Cortex of kidney (tissue), 1 donor: ENCODE measurements at places on chromosomes 7 and 10.

- DNase-seq: no peak
Measured at GRCh38 chr10:89975771-89976170, 274.4 kb downstream of the KIF20B start.

DNA sequence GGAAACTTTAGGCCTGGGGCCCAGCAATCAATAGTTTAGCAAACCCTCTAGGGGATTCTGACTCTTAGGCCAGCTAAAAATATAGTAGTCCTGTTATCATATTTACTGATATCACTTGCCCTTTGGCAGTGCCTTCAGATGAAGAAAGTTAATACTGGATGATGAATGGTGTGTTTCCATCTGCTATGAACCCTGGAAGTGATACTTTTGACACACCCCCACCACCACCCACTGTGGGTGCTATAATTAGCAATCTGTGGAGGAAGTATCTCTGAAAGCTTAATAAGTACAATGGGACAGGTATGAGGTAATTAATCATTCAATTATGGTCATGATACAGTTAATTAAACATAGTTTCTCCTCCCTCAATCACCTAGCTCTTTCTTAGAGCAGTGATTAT lies 90.4 kb upstream of the LRRTM3 start:
- DNase-seq: no peak

DNA sequence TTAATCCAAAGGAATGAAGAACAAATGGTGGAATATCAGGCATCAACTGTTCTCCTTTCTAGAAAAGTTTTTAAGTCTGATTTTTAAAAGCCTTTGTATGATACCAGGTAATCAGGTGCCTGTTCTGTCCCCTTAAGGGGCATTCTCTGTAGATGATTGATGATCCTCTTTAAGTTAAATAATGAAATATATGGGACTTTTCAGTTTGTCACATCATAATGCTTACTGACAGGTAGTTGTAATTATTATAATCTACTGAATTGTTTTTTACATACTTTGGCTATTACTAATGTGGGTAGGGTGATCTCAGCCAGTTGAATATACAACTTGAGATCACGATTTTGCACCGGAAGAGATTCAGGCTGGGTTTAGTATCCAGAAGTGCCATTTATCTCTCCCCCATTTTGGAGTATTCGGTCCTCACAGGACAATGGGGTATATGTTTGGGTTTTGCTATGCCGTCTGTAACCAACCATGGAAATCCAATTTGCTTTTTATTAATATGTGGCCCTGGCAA lies 330.2 kb downstream of the BICC1 start:
- DNase-seq: no peak

DNA sequence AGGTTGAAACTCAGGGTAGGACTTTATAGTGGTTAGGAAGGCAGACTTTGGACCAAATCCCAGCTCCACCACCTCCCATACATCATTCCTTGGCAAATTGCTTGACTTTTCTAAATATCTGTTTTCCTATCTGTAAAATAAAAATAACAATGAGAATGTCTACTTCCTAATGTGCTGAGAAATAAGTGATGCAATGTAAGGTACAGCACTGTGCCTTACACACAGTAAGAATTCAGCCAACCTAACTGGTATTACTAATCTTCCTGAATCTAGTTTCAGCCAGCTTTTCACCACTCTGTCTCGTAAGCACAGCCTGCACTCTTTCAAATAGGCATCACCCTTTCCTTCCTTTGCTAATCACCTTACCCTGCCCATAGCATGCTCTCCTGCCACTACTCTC lies 9.7 kb downstream of the PRLHR start:
- no peak for DNase-seq

DNA sequence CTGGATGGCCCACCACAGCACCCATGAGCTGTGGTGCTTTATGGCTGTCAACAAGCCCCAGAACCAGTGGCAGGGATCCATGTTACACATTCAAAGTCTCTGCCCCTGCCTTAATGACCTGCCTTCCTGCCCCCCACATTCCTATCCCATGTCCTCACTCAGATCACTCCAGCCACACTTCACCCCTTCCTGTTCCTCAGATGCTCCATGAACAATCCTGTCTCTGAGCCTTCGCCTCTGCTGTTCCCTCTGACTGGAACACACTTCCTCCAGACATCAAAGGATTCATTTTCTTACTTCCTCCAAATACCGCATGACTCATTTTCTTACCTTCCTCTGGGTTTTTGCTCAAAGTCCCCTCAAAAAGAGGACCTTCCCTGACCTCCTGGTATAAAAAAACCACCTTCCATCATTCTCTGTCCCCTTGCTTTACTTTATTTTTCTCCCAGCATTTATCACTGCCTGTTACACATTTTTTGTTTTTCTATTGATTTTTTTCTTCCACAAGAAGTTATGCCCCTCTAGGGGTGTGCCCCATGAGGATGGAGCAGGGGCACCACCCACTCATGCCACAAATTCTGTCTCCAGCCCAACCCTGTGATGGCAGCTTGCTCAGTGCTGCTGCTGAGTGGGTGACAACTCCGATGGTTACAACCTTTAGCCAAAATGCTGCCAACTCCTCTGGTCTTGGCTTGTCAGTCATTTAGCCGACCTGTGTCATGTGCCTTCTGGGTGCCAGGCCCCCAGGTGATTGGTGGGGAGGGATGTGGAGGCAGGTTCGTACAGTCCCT lies 18.2 kb downstream of the COL13A1 start:
- no peak for DNase-seq

DNA sequence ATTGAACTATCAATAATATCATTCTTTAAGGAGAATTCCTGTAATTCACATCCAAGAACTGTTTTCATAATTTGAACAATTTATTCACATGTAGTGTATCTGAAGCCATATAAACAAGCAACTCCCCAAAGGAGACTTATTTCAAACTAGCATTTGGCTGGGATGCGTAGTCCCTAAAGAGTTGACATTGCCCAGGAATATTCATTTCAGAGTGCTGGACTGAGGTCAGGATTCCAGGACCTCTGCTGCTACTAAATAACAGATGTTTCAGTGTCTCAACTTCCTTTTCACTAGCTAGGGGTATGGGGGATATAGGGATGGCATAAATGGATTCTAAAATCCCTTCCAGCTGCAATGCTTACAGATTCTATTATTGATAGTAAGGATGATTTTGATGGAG lies 177.0 kb downstream of the TSPAN12 start:
- no peak for DNase-seq

DNA sequence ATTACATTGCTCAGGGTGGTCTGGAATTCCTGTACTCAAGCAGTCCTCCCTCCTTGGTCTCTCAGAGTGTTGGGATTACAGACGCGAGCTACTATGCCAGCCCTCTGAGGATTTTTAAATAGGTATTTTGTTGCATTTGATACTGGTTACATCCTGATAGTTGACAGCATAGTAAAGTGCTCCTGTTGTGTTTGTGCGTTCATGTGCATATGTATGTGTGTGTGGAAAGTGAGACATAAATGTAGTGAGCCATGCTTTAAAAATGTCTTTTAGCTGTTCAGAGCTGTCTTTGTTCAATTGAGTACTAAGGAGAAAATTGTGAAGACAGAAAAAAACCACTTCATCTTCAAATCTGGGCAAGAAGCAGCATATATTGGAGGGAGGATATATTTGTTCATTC lies 27.8 kb downstream of the ZNRF2 start:
- no peak for DNase-seq

DNA sequence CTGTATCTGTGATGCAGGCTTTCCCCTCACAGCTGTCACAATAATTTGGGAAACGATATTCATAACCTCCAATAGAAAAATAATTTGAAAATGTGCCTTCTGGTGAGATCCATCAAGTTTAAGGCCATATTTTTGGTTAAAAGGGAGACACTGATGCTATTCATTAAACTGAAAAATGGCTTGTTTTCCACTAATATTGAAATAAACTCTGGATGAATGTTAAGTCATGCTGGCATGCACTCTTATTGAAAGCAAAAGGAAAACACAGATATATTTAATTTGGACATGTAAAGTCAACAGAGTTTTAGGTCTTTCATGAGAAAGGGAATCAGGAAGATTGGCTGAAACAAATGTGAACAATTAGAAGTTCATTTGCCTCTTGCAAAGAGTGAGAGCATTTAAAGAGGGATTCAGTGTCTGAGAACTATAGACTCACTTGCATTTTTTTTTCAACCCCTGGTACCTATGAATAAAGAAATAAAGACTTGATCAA lies 879.2 kb downstream of the LRMDA start:
- no peak for DNase-seq

DNA sequence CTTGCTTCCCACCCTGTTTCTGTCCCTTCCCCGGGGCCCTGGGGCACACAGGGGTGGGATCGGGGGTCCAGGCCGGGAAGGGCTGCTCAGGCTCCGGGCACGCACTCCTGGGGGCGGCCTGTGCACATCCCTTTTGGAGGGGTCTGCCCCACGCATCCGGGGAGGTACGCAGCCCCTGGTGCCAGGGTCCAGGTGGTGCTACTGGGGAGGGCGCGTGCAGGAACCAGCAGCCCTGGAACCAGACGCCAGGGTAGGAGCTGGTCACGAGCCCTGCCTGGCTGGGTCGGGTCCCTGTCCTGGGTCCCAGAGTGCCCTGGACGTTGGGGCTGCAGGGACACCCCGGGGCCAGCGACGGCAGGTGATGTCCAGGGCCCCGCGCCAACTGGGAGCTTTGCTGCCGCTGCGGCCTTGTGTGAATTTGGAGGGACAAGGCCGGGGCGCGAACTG lies 53.4 kb downstream of the GLRX3 start:
- no peak for DNase-seq

DNA sequence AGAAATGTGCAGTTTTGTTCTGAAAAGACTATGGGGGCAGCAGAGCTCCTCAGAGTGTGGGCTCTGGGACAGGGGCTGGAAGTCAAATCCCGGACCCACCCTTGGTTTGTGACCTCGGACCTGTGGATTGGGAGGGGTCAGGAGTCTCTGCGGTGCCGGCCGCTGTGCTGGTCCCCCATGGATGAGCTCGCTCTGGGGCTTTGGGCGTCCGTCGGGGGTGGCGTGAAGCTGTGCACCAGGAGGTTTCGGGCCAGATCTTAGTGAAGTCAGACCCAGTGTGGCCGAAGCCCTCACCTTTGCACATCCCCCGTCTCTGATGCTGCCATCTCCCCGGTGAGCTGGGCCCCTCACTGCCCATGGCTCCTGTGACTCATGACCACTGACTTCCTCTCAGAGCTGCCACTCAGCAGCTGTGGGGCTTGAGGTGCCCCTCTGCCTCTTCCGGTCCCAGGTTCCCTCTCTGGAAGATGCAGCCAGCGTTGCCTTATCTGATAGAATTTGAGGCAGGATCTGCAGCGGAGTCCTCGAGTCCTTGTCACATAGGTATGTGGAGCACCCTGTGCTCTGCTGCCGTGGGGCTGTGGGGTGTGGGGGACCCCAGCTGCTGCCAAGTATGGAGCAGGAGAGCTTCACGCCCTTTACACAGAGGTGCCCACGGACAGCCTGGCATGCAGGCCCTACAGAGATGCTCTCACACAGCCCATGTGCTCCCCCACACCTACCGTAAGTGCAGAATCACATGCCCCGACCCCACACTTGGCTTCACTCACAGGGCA lies 11.4 kb upstream of the SCART1 start:
- DNase-seq: no peak
